Lower lobe of right lung (tissue), 2 donors: ENCODE measurements at places on chromosomes 3 and 15. TPM values are rescaled to one million over a fixed set of nuclear protein-coding genes. Genes with fewer than 3 reads are reported as not detected.
A peak's percentile ranks its signal among the peaks of the same experiment; 100 is the strongest.

GRCh38 chr15:42368096-42368495 is 8.8 kb downstream of the CAPN3 start:
- DNase-seq = no peak

The TRIP4 gene
- total RNA-seq = 23.2 TPM

DNA sequence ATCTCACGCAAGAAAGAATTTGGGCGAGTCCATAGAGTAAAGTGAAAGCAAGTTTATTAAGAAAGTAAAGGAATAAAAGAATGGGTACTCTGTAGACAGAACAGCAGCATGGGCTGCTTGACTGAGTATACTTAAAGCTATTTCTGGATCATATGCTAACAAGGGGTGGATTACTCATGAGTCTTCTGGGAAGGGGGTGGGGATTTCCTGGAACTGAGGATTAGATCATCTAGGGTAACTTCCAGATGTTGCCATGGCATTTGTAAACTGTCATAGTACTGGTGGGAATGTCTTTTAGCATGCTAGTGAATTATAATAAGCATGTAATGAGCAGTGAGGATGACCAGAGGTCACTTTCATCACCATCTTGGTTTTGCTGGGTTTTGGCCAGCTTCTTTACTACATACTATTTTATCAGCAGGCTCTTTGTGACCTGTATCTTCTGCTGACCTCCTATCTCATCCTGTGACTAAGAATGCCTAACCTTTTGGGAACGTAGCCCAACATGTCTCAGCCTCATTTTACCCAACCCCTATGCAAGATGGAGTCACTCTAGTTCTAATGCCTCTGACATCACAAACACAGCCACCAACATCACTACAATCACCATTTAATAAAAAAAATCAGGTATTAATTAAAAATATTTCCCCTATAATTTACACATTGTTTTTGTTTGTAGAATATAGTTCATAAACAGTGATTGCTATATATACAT is 890.7 kb upstream of the EPHA6 start:
- DNase-seq = no peak

DNA sequence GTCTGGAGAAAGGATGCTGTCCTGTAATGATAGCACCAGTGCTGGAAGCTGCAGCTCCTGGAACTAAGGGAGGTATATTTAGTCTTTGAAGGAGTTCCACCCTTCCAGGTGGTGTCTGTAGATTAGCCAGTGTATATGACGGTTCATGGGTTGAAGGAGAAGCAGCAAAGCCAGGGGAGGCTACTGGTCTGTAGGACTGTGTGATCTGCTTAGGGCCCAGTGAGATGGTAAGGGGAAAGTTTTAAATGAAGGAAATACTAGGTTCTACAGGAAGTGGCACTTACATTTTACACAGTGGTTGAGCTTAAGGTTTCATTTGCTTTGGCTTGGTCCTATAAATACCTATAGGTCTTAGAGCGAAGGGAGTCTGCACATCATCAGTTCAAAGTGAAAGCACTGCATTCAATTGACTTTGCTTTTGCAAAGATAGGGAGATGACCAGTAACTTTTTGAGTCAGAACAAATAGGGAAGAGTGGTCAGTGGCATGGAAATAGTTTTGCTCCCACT is 5.6 kb downstream of the SLC25A38 start:
- no peak for DNase-seq

- no peak for DNase-seq
Measured at GRCh38 chr3:58779934-58780333, 113.4 kb upstream of the FAM3D start.

The PIGZ gene
- 4.6 TPM for total RNA-seq

The ADAMTS9 gene
- total RNA-seq = 11.7 TPM

The TRAT1 gene
- total RNA-seq = 1.3 TPM

GRCh38 chr15:79659691-79660090 is 227.6 kb downstream of the MINAR1 start:
- DNase-seq = no peak

The ECT2 gene
- 14.1 TPM for total RNA-seq

The VWA5B2 gene
- total RNA-seq = 0.47 TPM

The TNK2 gene
- total RNA-seq = 56.7 TPM

GRCh38 chr15:38611228-38611627 is 46.6 kb upstream of the RASGRP1 start:
- no peak for DNase-seq

The FBN1 gene
- 75.3 TPM for total RNA-seq

The ZIC4 gene
- total RNA-seq = not detected

The TIMP4 gene
- total RNA-seq = 5.2 TPM

GRCh38 chr3:131250466-131250865 is 131.1 kb upstream of the NUDT16 start:
- no peak for DNase-seq

DNA sequence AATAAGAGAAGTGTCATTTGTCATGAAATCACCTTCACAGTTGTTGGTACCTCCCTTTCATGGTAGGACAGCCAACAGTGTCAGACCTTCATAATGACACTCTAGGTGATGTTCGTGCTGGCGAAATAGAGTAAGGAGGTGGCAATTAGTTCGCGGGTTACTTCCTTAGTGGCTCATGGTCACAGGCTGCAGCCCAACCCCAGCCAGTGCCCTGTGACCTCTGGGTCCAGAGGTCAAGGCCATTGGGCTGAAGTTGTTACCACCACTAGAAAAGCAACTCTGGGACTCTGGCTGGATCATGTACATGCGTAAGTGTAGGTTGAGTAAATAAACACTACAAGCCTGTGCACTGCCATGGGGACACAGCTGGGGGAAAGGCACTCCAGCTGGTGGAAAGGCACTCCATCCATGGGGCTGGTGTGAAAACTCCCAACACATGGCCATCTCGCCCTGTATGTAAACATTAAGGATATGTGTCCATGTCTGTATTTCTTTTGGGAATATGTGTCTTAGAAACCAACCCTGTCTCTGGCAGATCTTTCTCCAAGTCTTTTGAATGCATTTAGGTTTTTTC is 106.7 kb downstream of the RYK start:
- DNase-seq = no peak

GRCh38 chr15:61768131-61768530 is 292.1 kb downstream of the VPS13C start:
- no peak for DNase-seq

The FBXW12 gene
- not detected for total RNA-seq

GRCh38 chr3:166060789-166061479 is 223.7 kb upstream of the BCHE start:
- no peak for DNase-seq

DNA sequence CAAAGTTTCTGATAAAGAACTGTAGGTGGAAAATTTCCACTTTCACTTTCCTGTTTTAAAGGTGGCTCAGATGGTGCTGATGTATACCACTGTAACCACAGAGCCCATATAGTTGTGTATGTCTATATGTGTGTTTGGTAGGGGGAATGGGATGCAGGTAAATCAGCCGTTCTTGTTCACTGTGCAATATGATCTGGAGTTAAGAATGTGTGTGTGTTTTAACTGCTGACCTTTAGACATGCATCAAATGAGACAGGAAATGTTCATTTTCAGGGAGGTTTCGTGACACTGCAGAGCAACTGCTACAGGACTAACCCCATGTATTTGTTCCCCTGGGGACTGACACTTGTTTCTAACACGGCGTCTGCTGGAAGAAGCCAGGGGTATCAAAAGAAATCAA is 180.5 kb downstream of the TAFA4 start:
- no peak for DNase-seq

The GP9 gene
- total RNA-seq = 2.6 TPM

DNA sequence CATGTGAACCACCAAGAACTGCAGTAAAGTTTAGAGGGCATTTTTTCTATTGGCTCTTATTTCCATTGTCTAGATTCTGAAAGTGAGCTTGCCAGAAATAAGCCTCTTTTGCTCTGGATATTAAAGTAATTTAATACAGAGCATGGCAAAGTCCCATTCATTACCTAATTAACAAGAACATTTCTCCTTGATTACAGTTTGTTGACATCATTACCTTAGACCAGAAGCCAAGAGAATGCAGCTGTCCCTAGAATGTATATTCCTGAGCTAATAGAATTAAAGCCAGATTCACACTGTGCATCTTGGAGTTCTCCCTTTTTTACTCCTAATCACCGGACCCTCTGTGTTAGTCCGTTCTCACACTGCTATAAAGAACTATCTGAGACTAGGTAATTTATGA is 46.4 kb upstream of the TM4SF4 start:
- no peak for DNase-seq

The EXD1 gene
- not detected for total RNA-seq

DNA sequence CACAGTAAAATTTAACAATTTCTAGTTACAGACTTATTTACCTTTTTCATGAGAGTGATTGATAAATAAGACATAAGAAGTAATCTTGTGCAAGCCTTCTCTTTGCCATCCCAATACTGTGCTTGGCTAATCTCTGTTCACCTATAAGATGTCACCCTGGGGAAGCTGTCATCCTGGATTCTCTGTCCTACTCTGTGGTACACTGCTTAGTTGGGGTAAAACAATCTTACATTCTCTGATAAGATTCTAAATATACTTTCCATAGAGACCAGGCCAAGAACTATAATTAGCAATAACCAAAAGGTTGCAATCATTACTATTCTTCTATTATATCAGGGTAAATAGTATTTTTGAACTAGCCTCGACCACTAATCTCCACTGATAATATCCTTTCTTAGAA is 1218.3 kb upstream of the CADM2 start:
- DNase-seq = no peak

- no peak for DNase-seq
Measured at GRCh38 chr3:138696666-138697370, 88.2 kb downstream of the FAIM start.

- DNase-seq = peak; percentile 48
Measured at GRCh38 chr15:38690719-38691332, 126.2 kb upstream of the RASGRP1 start.

DNA sequence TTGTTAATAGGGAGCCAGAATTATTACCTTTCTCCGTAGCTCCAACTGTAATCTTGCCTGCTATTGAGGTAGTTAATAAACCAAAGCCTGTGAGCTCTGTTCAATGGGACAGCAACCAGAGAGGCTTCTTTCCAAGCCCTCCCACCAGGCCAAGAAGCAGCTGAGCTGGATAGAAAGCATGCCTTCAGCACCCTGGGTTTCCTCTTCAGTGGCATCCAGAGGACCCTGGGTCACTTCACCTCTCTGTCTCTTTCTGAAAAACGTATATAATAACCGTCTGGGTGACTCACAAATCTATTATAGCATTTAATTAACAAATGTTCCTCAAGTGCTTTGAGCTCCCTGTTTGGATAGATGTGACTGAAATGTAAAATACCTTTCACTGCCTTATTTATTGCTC is 420.0 kb downstream of the LPP start:
- no peak for DNase-seq

The PP2D1 gene
- total RNA-seq = not detected

GRCh38 chr3:168123201-168124176 is 27.8 kb upstream of the GOLIM4 start:
- no peak for DNase-seq

DNA sequence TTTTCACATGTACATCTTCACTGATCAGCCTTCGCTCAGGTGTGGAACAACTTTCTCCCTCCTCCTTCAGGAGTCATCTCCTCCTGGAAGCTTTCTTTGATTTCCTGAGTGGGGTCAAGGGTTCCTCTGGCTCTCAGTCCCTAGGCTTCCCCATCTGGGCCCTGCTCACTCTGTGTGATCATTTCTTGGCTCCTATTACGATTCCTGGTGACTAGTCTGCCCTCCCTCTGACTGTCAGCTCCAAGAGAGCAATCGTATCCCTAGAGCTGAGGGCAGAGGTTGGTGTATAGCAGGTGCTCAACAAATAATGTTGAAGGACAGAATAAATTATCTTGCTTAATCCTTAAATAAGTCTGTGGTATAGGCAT is 15.3 kb upstream of the PRKCD start:
- no peak for DNase-seq

DNA sequence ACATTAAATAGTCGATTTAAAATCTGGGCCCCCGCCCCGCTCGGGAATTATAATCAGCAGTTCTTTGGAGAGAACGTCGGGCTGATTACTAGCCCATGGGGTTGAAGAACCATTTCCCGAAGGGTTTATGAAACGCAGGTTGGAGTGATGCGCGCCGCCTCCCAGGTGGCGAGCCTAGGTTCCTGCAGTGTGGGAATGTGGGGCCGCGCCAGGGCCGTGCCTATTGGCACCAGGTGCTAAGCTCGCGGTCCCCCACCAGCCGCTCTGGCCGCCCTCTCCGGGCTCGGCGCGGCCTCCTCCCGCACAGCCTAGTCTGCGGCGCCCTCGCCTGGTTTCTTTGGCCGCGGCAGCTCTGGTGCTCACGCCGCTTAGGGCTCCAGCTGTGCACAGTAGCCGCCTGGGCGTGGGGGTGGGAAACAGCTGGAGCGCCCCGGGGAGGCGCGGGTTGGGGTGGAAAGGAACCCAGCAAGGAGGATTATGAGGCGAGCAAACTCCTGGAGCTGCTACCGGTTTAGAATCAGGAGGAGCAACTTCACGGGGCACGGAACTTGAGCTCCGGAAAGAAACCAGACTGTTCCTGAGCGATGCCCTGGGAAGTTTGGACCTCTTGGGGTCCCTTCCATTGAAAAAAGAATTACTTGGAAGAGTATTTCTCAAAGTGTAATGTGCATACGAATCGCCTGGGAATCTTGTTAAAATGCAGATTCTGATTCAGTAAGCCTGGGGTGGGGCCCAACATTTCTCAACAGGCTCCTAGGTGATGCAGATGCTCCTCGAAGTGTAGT is 5.6 kb upstream of the MECOM start:
- peak; percentile 90 for DNase-seq

- DNase-seq = no peak
Measured at GRCh38 chr3:101311676-101312075, 8.7 kb downstream of the IMPG2 start.

The IMPG2 gene
- total RNA-seq = 0.21 TPM

DNA sequence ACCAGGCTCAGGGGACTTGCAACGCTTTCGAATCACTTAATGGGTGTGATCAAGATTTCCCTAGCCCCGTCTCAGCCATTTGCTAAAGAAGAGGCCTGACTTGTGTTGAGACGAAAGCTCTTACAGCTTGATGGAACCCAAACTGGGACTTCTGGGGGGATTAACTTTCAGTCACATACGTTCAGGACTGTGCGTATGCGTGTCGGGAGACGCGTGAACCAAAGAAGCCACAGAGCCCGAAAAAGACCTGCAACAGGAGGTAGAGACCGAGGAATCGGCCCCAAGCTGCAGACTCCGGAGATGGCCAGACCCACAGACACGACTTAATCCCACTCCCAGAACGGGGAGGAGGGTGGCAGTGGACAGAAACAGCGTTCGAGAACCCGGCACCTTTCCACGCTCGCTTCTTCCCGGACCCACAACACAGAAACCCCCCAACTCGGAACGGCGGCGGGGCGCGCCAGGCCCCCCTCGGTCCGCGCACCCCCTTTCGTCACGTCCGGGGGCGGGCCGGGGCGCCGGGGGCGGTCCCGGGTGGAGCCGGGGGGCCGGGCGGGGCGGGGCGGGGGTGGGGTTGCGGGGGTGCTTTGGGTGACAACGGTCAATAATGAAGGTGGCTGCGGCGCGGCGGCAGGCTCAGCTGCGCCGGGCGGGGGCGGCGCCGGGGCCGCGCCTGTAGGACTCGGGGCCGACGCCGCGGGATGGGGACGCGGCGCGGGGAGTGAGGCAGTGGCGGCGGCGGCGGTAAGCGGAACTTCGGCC is at the start of gene ATP11B:
Gene ATP11B, plus strand, starts transcription at position 604 of the 762 bp plus-strand sequence. CDS start 256 bp downstream, outside the sequence.
- DNase-seq = peak; percentile 88

DNA sequence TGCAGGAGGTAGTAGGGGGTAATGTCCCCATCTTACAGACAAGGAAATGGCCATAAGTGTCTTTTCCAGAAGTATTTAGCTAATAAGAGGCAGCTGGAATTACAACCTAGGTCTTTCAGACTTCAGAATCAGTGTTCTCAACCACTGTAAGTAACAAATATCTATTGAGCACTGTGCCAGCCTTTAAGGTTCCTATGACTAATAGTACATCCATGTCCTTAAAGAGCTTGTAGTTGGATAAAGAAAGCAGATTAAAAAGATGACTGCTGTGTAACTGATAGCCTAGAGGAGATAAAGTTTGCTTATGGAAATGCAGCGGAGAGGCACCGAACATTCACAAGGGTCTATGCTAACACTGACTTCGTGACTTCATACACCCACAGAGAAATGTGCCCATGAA is 136.0 kb downstream of the KCNMB2 start:
- no peak for DNase-seq
